ENCODE measurements at places on chromosomes 3 and 15. TPM values are rescaled to one million over a fixed set of nuclear protein-coding genes. Genes with fewer than 3 reads are reported as not detected.

Gene POLQ
- 2.3 TPM for total RNA-seq

Gene TMEM266
- 0.06 TPM for total RNA-seq

Gene SLC24A5
- total RNA-seq: not detected

Gene GMNC
- total RNA-seq: 0.55 TPM

Gene MINAR1
- total RNA-seq: 0.20 TPM

Gene TTC23
- 22.6 TPM for total RNA-seq

Gene DGKG
- total RNA-seq: not detected

Gene IL17RB
- total RNA-seq: 0.12 TPM

Gene ECE2
- total RNA-seq: not detected

Gene FEZF2
- total RNA-seq: not detected

Gene C3orf85
- not detected for total RNA-seq

Gene RAD54L2
- total RNA-seq: 11.9 TPM

Gene ESYT3
- not detected for total RNA-seq

Gene SH3BP5
- 5.1 TPM for total RNA-seq

Gene TMC3
- not detected for total RNA-seq
